ENCODE measurements at places on chromosomes 5 and 9.
A peak's percentile ranks its signal among the peaks of the same experiment; 100 is the strongest.

DNA sequence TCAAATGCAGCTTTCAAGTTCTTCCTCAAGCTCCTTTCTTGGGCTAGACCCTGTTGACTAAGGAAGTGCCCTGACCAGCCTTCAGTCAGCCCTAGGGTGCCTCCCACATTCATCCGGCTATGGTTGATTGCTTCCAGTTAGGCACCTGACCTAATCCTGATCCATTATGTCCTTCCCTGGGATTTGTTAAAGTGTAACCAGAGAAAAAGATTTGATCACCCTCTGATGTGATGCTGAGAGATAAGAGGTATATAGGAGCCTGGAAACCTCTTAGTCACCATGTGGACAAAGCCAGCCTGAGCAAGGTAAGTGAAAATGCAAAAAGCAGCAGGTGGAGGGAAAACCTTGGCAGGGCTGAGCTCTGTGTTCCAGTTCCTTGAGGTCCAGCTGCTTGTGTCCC lies 178.8 kb upstream of the ERCC6L2 start:
- DNase-seq = no peak

DNA sequence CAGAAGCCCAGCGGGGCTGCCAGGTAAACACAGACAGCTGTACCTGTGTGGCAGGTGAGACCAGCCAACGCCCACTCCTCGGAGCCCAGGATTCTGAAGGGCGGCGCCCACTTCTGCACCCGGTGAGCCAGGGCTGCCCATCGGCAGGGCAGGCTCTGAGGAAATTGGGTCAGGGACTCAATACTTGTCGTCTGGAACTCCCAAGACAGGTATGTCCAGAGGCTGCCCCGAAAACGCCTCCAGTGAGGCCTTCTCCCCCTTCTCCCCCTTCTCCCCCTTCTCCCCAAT lies 19.8 kb downstream of the GLT6D1 start:
- DNase-seq = no peak

DNA sequence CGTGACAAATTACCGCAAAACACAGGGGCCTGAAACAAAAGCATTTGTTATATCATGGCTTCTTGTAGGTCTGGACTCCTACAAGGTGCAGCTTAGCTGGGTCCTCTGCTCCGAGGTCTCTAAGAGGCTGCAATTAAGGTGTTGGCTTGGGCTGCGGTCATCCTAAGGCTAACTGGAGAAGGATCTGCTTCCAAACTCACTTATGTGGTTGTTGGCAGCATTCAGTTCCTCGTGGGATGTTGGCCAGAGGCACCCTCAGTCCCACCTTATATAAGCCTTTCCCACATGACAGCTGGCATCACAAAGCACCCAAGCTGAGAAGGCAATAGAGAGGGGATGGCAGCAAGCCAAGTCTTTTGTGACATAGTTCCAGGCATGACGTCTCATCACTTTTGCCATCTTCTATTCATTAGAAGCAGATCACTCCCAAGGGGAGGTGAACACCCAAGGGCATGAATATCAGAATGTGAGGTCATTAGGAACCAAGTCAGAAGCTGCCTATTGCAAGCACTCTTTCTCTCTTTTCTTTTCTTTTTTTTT lies 47.9 kb upstream of the ZBTB43 start:
- DNase-seq = no peak

DNA sequence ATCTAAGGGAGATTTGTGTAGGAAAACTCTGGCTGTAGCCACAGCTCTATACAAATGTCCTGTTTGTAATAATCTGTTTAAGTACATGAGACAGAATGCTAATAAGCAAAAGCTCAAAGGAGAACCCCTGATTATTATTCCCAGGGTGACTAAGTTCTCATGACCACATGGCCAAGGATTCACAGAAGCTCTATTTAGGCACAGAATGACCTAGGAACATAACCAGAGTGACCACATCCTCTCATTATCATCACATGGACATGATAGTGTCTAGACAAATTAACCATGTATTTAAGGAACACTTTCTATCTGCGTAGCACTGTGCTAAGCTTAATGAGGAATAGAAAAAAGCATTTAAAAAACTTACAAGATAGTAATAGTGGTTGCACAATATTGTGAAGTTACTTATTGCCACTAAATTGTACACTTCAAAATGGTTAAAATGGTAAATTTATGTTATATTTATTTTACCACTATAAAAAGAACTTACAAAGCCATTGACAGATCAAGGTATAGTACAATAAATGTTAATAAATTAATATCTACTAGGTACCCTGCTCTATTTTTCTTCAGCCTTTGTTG lies 56.3 kb downstream of the STX17 start:
- DNase-seq = no peak

GRCh38 chr5:107302441-107302840 lies 368.3 kb downstream of the EFNA5 start:
- DNase-seq = no peak

DNA sequence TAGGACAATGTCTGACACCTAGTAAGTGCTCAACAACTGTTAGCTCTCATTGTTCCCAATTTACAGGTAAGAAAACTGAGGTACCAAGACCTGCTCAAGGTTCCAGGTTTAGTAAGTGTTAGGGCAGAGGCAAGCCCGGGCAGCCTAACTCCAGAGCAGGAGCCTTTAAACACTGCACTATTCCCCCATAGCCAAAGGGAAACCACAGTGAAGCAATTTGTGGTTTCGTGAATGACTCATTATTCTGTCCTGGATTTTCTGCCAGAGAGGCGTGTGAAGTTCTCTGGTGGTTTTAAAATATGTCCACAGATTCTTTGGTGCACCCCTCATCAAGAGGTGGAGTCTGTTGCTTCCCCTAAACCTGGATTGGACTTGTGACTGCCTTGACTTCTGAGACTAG lies 1.0 kb upstream of the MCC start:
- peak; percentile 92 for DNase-seq

- DNase-seq = no peak
Observed at GRCh38 chr5:151195622-151196021, 28.3 kb downstream of the CCDC69 start.

DNA sequence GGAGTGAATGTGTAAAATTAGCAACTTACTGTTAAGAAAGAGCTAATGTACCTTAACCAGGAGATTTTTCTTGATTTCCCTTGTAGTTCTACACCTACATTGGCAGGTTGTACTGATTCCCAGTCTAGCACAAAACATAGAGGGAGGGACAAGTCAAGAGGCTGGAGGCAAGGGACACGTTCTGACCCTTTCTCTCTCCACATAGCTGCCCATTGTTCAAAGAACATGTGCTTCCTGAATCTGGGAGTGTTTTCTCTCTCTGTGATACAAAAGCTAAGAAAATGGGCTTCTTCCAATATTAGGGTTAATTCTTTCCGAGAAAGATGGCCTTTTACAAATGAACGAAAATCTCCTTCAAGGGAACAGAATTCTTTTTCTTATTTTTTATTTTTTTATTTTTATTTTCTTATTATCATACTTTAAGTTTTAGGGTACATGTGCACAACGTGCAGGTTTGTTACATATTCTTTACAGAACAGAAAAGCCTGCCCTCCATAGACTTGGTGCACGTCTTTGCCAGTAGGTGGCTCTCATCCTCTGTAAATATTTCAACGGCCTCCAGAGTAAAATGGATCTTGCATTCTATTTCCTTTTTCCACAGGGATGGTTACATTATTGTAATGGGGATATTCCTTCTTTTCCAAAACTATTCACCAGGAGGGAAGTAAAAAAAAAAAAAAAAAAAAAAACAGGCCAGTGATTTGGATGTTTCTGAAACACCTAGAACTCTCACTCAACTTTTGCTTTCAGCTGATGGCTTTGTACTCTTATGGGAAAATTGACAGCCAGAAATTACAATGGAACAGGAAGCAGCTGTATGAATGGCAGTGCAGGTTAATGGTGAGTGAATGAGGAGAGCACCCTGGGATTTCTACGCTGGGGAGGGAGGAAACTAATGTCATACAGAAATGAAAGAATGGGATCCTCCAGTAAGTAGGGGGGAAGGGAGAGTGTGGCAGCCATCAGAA lies 13.1 kb upstream of the IFNA5 start:
- peak; percentile 75 for DNase-seq

DNA sequence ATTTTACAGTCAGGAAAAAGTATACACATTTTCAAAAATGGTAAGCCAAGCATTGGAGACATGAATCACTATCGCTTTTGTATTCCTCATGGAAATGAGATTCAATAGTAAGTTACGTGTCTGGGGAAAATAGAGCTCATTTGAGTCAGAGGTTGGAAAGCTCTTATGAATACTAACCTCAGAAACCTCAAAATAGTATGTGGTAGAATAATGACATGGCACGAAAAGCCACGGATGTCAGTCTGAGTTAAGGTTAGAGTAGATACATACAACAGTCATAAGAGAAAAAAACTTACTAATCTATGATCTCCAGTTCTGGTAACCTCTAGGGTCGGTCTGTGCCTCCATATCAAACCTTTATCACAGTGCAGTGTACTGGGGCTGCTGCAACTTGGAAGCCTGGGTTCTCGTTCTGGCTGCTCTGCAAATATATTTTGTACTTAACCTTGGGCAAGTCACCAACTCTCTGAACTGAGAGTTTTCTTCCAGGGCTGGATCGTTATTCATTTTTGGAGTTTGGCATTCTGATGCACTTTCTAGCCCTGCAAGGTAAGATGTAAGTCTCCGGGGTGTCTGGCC lies 31.8 kb downstream of the MAP1B start:
- DNase-seq = no peak

- no peak for DNase-seq
Observed at GRCh38 chr9:85905957-85906356, 35.0 kb upstream of the NAA35 start.

DNA sequence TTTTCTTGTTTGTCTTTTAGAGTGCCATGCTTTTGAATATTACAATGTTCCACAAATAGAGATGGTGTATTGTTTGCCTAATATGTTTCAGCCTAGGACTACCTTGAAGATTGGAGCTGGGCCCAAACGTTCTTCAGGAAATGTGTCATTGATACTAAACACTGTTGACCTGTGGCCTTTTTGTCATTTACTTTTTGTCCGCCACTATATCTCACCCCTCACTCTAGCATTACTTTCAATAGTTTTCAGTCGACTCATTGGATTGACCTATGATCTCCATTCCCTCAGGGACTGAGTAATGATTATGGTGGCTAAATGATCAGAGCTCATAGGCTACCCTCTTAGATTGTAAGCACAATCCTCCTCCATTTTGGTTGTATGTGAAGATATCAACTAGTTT lies 115.8 kb downstream of the NUDT12 start:
- DNase-seq = peak; percentile 36

DNA sequence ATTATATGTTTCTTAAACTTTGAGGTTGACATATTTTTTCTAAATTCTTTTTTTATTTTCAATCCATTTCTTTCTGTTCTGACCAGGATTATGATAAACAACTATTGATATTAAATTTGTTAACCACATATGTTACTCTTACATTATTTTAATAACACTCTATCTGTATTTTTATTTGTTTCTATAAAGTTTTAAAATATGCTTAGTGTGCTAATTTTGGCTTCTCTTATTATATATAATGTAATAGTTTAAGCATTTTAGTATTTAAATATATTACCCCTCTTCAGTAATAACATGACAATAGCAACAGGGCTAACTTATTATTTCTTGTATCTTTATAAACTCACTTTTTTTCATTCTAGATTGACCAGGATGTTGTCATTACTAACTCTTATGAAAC lies 137.8 kb downstream of the NIPBL start:
- no peak for DNase-seq

- DNase-seq = no peak
Observed at GRCh38 chr5:142530904-142531303, 155.0 kb downstream of the FGF1 start.

DNA sequence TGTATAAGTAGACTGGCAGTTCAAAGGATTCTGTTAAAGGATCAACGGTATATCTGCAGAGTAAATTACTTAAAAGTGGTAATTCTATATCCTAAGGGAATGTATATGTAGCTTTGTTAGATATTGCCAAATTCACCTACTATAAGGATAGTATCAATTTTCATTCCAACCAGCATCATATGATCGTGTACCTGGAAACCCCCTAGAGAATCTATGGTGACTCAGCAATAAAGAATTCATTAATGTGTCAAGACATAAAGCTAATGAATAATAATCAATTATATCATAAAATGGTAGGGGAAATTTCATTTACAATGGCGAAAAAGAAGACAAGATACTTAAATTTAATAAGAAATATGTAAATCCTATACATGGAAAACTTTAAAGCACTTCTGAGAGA lies 234.1 kb upstream of the ACTBL2 start:
- no peak for DNase-seq

- DNase-seq = peak; percentile 97
Observed at GRCh38 chr9:21591221-21592062, 109.3 kb upstream of the IFNE start.

- no peak for DNase-seq
Observed at GRCh38 chr5:151615431-151615830, 24.3 kb upstream of the FAT2 start.

- no peak for DNase-seq
Observed at GRCh38 chr9:88319936-88320747, 68.1 kb upstream of the SPIN1 start.

DNA sequence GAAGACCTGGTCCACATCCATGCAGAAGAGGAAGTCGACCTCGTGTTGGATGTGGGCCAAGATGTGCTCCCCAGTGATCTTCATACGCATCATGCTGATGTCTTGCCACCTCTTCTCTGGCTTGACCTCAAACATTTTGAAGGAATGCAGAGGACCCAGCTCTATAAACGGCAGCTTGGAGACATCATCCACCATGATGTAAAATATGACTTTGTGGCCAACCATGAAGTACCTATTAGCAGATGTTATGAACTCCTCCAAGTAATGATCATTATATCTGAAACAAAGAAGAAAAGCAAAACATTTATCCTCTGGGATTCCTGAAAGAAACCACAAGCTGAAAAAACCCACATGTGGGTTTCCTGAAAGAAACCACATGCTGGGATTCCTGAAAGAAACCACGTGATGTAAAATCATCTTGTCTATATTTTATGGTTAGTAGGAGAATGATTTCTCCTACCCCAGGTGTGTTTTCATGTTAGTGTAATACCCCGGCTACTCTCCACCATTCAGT lies 52.3 kb downstream of the GGTA1 start:
- no peak for DNase-seq

DNA sequence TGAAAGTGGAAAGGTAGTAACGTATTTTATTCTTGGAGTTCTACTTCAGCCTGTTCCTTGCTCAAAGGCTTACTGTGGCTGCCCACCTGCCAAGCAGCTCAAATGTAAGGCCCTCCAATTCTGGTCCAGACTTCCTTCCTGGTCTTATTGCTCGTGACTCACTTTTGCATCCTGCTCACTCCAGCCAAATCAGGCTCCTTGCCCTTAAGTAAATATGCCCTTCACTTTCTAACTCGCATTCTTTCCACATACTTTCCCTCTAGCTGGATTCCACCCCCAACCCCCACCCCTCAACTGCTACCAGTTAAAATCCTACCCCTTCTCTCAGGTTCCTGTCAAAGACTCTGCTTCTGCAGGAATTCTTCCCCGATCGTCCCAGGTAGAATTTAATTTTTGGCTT lies 96.6 kb downstream of the GALNT10 start:
- DNase-seq = peak; percentile 95
